Thoracic aorta (tissue), 2 donors: ENCODE measurements at places on chromosomes 5 and 9.

DNA sequence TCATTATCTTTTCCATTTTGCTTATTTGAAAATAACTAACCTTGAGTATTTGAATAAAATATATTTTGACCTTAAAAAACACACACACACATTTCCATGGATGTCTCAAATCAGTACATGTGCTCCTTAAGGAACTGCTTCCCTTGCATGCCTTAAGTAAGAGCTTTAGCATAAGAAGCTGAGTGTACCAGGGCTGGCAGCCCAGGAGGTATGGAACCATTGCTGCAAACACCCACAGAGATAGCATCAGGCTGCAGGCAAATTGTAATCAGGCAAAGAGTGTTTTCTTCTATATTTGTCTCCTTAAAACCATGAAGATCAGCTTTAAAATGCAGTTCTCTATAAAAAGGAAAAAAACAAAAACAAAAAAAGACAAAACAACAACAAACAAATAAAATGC lies 160.6 kb downstream of the PLK2 start:
- no peak for DNase-seq

- no peak for DNase-seq
These were observed 16.9 kb upstream of the COL5A1 start for GRCh38 chr9:134624621-134625181.

DNA sequence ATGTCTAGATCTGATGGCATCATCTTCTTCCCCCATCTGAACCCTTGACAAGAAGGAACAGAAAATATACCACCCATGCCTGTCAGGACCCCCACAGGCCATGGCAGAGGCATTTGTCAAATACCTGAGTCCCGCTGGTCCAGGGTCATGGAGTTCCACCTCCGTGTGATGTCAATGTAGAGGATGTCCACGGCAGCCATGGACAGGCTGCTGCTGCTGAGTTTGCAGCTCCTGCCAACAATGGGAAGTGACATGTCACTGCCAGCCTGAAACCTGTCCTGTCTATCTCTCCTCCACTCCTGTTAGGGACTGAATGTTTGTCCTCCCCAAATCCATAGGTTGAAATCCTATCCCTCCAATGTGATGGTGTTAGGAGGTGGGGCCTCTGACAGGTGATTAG lies 208.8 kb downstream of the DAB2IP start:
- no peak for DNase-seq

DNA sequence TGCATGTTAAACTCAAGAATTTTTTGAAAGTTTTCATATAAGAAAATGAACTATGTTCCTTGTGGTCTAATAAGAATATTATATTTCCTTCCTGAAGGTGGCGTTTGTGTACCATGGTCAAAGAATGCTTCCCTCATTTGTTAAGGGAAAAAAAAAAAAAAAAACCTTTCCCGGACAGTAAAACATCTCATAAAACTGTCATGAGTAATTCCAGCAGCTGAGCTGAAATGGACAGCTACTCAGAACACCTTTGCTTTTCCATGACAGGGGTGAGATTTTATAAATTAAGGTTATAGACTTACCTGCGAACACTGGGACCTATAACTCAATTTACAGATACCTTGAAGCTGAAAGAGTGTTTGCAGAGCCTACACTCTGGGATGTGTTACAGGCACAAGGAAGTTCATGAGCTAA lies 113.2 kb upstream of the RANBP3L start:
- DNase-seq = no peak

- DNase-seq = no peak
These were observed 402.3 kb upstream of the ADAMTSL1 start for GRCh38 chr9:18071651-18072060.

- no peak for DNase-seq
These were observed 10.1 kb downstream of the LMX1B start for GRCh38 chr9:126623667-126624478.
